ENCODE measurements at places on chromosomes 13 and 19.

GRCh38 chr19:12224676-12225075 lies 61.8 kb downstream of the ZNF136 start:
- DNase-seq: no peak

DNA sequence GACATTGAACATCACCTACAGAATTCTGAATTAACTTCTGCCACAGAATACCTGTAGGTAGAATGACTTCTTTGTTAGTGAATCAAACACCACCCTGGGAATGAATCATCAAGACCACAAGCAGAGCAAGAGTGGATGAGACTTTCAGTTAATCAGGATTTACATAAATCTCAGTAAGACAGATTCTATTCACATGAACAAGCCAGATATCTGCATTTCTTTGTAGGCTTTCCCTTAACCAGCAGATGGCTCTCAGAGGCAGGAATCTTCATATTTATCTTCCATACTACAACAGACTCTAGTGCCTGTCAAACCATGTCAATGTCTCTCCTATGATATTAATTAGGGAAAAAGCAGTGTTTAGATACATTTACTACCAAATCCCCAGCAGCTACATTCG lies 412.1 kb downstream of the KLF12 start:
- DNase-seq: no peak

DNA sequence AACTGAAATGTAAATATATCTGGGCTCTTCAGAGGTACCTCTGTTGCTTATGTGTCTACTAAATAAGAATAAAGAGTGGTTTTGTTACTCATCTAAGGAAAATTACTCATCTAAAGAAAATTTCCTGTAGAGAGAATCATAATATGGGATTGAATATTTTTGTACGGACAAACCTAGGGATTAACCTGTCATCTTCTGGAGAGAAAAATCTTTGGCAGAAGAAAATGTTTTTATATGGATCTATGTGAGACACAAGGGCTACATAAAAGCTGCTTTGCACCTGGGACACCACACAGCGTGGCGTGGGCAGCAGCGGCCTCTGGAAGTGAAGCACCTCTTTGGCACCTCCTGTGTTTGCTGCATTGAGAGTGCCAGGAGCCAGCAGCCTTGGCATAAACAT lies 242.9 kb upstream of the DACH1 start:
- no peak for DNase-seq

DNA sequence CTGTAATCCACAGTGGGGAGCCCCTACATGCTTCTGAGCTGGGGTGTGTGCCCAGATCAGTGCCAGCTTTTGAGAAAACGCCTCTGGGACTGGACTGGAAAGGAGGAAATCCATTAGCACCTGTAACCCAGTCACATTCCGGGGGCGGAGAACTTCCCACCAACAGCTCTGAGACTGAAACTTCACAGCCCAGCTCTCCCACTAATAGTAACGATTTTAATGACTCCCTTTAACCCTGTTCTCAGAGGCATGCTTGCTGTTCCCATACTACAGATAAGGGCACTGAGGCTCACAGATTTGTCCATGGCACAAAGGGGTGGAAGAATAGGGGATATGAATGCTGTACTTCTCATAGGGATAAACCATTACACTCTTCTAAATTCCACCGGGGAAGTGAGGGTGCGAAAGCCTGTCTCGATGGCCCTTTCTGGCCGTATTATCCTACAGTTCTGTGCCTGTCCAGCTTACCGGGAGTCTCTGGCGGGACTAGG lies 851 bp downstream of the FBXO46 start:
- no peak for DNase-seq

DNA sequence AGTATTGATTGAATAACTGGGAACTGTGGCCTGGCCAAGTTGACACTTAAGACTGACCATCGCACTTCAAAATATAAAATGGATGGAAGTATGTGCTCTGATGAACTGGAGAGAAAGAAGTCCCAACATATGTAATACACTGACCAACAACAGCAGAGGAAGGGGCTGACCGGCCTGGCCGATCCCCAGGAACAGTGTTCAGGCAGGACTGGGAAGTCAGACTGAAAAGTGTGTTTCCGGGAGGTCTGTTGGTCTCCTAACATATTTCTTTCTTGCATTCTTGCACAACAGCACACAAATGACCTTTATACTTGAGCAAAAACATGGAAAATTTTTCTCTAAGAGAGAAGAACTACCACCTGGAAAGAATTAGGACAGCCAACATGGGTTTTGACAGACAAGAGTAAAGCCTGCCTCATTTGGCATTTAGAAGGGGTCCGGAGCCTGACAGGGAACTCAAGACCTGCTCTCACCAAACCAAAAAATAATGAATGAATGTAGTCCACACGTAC lies 297.8 kb downstream of the OXGR1 start:
- no peak for DNase-seq

GRCh38 chr13:50645092-50645491 lies 198.4 kb downstream of the DLEU7 start:
- no peak for DNase-seq

DNA sequence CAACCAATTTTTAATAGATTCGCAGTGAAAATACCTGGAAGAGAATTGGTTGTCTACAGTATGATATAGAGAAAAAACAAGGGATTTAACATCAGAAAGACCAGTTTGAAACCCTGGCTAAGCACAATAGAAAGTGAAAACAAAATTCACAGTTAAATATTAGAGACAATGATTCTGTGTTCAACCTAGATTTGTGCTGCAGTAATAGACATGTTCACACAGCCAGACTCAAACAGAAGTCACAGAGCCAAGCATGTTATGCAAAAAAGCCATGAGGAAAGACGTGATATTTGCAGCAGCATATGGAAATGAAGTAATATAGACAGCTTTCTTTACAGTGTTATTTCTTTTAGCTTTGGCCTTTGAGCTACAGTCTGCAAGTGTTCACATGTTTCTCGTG lies 48.1 kb downstream of the SCEL start:
- DNase-seq: no peak

GRCh38 chr13:80145171-80145690 lies 195.7 kb downstream of the SPRY2 start:
- DNase-seq: no peak

GRCh38 chr13:78680576-78681350 lies 21.8 kb upstream of the OBI1 start:
- DNase-seq: no peak

DNA sequence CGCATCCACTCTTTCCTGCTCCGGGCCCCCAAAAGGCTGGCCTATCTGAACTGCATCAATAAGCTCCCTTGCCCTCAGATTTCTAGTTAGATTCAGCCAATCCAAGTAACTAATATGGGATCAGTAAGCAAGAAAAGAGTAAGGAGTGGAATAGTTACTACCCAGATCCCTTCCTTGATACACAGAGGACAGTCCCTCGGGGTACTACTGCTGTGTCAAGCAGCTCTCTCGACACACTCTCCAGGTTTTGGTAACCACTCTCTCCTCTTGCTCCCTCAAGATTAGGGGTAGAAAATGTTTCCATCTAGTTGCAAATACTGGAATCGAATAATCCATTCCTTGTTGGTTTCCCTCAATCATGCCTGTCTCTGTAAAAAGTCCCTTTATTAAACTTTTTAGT lies 65.4 kb downstream of the UGGT2 start:
- DNase-seq: no peak

- DNase-seq: no peak
Measured at GRCh38 chr19:17037966-17038500, 11.4 kb upstream of the CPAMD8 start.

DNA sequence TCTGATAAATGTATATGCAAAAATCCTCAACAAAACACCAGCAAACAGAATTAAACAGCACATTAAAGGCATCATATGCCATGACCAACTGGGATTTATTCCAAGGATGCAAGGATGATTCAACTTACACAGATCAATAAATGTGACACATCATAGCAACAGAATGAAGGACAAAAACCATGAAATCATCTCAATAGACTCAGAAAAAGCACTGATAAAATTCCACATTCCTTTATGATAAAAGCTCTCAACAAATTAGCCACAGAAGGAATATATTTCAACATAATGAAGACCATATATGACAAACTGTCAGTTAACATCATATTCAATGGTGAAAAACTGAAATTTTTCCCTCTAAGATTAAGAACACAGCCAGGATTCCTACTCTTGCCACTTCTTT lies 691.6 kb downstream of the DIAPH3 start:
- no peak for DNase-seq

DNA sequence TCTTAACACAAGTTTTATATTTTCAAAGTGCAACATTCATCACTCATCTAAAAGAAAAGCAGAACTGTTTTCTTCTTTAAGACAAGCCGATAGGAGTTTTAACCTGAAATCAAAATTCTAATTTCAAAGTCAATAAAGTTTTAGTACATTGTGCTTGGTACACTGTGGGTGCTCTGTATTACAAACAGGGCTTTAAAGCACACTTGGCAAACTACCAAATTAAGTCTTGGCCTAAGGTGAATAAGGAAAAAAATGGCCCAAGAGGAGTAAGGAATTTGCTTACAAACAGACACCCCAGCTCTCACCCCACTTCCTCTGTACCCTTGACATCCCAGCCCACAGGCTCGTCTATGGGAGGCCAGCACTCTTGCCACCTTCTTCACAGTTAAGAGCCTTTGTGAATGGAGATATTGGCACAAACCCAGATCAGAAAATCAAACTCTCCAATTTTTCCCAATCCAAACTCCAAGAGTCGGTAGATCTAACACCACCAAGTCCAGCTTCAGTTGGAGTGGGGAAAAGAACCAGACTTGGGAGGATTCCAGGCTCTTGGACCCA lies 66.0 kb downstream of the ABCC4 start:
- no peak for DNase-seq

- DNase-seq: no peak
Measured at GRCh38 chr13:46403851-46404732, 17.0 kb upstream of the RUBCNL start.

GRCh38 chr19:35717665-35718344 lies at the start of gene KMT2B:
Gene KMT2B (plus strand): TSS chr19:35718003. CDS start chr19:35718019, 16 bp downstream.
- DNase-seq: peak; percentile 92

DNA sequence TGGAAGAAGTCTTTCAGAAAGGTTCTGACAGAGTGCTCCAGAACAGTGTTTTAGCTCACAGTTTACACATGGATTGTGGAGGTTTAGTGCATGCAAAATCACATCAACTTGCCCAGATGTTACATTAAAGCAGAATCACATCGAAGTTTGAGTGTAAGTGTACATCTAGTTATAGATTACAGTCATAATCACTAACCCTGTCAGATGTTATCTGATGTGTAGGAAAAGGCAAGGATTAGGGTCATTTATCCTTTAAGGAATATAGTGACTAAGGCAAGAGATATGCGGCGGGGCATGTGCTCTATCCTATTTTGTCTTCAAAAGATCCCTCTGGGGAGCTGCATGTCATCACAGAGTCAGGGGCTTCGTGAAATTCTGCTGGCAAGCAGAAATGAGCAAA lies 66.9 kb downstream of the CYSLTR2 start:
- DNase-seq: no peak

GRCh38 chr19:57034544-57034943 lies 85.2 kb upstream of the USP29 start:
- DNase-seq: no peak

- DNase-seq: no peak
Measured at GRCh38 chr19:48394331-48395169, 1.1 kb downstream of the GRIN2D start.

- no peak for DNase-seq
Measured at GRCh38 chr13:18952225-18953016, 229.2 kb downstream of the TUBA3C start.

DNA sequence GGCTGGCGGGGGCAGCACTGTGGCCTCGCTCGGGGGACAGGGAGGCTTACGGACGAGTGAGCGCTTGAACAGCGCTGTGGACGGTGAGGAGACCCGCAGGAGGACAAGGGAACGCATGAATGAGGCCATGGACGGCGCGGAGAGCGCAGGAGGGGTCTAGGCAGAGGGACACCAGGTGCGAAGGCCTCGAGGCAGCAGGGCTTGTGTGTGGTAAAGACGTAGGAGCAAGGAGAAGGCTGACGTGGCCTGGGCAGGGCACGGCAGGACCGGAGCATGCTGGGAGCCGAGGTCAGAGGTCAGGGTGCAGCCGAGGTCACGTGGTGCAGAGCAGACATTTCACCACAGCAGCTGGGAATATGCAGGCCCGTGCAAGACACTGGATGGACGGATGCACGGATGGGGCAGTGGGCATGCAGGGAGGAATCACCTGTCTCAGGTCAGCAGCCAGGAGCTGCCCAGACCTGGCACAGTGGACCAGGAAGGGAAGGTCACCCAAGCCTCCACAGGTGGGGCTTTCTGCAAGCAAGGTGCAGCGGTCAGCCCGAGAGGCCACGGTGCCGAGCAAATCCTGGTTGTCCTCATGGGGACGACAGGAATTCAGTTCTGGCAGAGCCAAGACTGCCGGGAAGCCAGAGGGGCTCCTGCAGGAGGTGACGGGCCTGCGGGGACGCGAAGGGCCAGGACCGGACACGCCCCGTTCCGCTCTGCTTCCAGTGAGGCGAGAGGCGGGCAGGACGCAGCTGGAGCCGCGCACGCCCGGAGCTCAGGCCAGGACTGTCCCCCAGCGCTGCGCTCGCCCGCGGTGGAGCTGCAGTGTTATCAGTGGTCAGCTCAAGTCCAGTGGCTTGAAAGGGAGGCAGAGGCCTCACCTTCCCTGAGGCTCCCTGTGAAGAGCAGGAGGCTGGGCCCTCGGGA lies 72.2 kb downstream of the RASA3 start:
- no peak for DNase-seq

DNA sequence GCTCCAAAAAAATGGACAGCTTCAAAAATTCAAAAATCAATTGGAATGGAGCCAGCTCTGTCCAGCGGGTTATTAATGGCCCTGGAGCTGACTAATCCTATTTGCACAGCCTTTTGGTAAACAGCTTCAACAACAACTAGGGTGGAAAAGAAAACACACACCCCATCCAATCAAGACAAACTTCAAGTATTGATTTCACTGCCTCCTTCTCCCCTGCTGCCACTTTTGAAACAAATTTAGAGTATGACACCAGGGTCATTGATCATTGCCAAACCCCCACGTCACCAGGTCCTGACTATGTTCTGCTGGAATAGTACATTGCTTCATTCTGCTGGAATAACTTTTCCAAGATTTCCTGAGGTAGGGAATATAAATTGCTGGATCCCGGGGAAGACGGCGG lies 56.8 kb upstream of the GTF3A start:
- no peak for DNase-seq

DNA sequence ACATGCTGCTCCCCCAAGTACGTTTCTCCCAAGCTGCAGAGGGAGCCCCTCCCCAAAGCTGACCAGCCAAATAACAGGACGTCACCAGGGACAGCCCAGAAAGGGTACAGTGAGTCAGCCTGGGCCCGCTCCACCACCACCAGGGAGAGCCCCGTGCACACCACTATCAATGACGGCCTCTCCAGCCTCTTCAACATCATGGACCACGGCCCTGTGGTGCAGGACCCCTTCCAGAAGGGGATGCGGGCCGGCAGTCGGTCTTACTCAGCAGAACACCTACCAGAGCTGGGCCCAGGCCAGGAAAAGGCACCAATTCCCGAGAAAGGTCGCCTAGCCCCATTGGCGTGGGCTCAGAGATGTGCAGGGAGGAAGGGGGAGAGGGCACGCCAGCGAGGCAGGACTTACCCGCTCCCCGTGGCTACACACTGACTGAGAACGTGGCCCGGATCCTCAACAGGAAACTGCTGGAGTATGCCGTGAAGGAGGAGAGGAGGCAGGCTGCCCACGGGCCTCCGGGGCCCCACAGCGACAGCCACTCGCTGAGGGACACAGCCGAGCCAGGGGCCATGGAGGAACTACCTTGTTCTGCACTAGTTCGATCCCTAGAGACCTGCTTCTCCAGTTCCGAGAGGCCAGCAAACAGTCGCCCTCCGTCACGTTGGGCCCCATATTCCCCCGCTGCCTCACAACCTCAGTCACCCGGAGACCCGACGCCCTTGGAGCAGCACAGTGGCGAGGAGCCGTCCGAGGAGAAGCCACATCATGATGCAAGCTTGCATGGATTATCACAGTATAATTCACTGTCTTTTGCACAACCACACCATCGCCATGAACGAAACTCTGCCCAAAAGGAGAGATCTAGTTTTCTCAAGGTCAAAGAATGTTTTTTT lies 815.9 kb upstream of the KLHL1 start:
- DNase-seq: no peak

Data from nucleus accumbens (tissue), 56 donors.